ENCODE measurements at places on chromosomes 7 and 10. TPM values are rescaled to one million over a fixed set of nuclear protein-coding genes. Genes with fewer than 3 reads are reported as not detected.

DNA sequence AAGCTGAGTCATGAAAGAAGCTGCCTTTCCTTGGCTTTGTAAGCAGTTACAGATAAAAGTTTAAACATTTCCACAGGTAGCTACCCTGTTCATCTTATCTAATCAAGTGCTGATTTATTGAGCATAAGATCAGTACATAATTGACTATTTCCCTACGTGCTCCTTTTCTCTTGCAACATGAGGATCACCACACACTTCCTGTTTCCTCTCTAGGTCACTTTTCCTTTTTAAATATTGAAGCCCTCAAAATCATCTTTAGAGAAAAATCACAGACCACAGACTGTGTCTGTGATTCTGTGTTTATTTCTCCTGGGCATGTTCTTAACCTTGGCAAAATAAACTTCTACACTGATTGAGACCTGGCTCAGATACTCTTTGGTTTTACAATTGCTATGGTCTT, 69.5 kb downstream of the ZNF37A start:
- no peak for DNase-seq
- no peak overlapping the region for H3K4me3 ChIP-seq
- no peaks in the 10 kb centered on the region for H3K4me1 ChIP-seq
- H3K36me3 ChIP-seq: no peaks in the 10 kb centered on the region
- H3K27me3 ChIP-seq: no peaks in the 10 kb centered on the region
- H3K27ac ChIP-seq: no peak overlapping the region

- peaks cover 29% of the 10 kb centered on the region for H3K4me1 ChIP-seq
- no peak overlapping the region for H3K27ac ChIP-seq
- H3K4me3 ChIP-seq: no peak overlapping the region
- no peak for DNase-seq
Measured at GRCh38 chr10:12633776-12634620, 284.7 kb downstream of the CAMK1D start.

The IMPDH1 gene
- 64.5 TPM for polyA plus RNA-seq

The FXYD4 gene
- polyA plus RNA-seq: not detected

- peak overlapping the region; percentile 82 for H3K4me3 ChIP-seq
- peak overlapping the region; percentile 89 for H3K27ac ChIP-seq
- peaks cover 12% of the 10 kb centered on the region for H3K4me1 ChIP-seq
- no peaks in the 10 kb centered on the region for H3K27me3 ChIP-seq
- peak; percentile 74 for DNase-seq
Measured at GRCh38 chr10:113854761-113855588, 514 bp downstream of the NHLRC2 start.

GRCh38 chr7:426510-426909, 93.1 kb downstream of the PDGFA start:
- no peak overlapping the region for H3K27ac ChIP-seq
- H3K27me3 ChIP-seq: no peaks in the 10 kb centered on the region
- H3K4me1 ChIP-seq: peaks cover 28% of the 10 kb centered on the region
